ENCODE measurements at places on chromosomes 12 and 14. TPM values are rescaled to one million over a fixed set of nuclear protein-coding genes. Genes with fewer than 3 reads are reported as not detected.

TESPA1 gene
- 0.92 TPM for polyA plus RNA-seq

PEX5 gene
- 40.0 TPM for polyA plus RNA-seq

ACIN1 gene
- polyA plus RNA-seq = 144 TPM

IFNG-AS1 gene
- polyA plus RNA-seq = 0.15 TPM

TGFB3 gene
- 104 TPM for polyA plus RNA-seq

CSRP2 gene
- 28.7 TPM for polyA plus RNA-seq

DNA sequence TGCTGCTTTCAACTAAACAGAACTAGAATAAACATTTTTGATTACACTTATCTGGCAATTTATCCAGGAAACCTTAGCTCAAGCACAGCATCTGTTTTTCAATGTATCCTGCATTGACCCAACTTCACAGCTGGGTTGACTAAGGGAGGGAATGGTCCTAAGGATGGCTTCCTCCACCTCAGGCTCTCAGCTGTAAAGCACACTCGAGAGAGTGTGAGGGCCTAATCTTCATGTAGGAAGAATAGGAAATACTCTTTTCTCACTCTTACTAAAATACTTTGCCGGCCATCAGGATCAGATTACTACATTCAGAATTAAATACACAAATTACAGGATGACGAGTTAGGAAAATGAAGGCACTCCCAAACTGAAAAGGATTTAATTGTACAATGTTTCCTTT lies 7.2 kb downstream of the SETD3 start:
- DNase-seq = no peak

- DNase-seq = no peak
Observed at GRCh38 chr12:97912943-97913342, 450.3 kb downstream of the RMST start.

- no peak for DNase-seq
Observed at GRCh38 chr12:127909041-127909440, 357.9 kb upstream of the TMEM132C start.

DNA sequence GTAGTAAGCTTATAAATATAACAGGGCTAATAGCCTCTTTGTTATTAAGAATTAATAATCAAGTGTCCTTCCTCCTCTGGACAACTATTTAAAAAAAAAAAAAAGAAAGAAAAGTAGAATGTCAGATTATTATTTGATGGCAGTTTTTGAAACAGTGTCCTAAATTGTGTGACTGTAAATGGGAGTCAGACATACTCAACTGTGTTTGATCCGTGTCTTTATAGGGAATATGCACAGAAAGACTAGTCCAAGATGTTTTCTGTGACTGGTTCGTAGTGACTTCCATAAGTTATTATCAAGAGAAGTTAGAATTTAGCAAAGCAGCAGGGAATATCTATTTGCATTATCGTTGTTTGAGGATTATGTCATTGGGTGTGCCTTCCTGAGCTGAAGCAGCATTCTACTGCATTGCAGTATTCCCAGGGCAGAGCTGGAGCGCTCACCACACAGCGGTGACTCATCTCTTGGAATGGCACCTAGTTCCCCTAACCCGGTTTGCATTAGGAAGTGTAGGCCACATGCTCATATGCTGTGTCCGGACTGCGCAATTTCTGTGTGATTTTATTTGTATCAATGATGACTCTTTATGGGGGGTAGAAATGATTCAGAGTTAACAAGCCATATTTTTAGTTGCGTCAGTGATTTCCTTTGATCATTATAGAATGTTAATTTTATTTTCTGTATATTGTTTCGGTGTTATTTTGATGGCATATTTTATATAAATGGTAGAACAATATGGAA lies 7.9 kb downstream of the DYNC1H1 start:
- DNase-seq = peak; percentile 80

- no peak for DNase-seq
Observed at GRCh38 chr12:112979041-112979680, 842 bp downstream of the OAS2 start.

DNA sequence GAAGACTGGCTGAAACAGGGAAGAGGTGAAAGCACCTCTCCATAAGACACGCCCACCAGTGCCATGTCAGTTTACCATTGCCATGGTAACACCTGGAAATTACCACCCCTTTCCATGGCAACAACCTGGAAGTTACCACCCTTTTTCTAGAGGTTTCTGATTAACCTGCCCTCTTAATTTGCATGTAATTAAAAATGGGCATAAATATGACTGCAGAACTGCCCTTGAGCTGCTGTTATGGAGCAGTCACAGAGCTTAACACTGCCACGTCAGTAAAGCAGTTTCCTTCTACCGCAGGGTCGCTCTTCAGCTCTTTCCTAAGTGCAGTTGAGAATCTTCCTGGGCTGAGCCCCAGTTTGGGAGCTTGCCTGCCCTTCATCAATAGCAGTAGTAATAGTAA lies 55.2 kb downstream of the RASSF3 start:
- DNase-seq = no peak

GRCh38 chr12:1994429-1995143 lies 9.7 kb downstream of the DCP1B start:
- DNase-seq = no peak

DNA sequence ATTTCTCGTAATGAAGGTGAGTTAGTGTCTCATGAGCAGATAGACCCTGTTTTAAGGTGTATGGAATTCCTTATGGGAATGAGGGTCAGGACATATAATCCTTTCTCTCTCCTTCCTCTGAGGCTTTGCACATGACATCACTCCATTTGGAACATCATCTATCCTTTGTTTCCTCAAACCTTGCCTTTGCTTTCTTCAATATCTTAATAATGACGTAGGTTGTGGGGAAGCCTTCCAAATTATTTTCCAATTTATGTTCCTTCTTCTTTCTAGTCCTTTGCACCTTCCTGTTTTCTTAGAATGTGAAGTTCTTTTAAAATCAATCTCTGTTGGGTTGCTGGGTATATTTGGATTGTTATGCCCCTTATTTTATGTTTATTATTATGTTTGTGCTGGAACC lies 502.9 kb upstream of the STXBP6 start:
- no peak for DNase-seq

- no peak for DNase-seq
Observed at GRCh38 chr14:22226381-22226780, 362.6 kb downstream of the DAD1 start.

DNA sequence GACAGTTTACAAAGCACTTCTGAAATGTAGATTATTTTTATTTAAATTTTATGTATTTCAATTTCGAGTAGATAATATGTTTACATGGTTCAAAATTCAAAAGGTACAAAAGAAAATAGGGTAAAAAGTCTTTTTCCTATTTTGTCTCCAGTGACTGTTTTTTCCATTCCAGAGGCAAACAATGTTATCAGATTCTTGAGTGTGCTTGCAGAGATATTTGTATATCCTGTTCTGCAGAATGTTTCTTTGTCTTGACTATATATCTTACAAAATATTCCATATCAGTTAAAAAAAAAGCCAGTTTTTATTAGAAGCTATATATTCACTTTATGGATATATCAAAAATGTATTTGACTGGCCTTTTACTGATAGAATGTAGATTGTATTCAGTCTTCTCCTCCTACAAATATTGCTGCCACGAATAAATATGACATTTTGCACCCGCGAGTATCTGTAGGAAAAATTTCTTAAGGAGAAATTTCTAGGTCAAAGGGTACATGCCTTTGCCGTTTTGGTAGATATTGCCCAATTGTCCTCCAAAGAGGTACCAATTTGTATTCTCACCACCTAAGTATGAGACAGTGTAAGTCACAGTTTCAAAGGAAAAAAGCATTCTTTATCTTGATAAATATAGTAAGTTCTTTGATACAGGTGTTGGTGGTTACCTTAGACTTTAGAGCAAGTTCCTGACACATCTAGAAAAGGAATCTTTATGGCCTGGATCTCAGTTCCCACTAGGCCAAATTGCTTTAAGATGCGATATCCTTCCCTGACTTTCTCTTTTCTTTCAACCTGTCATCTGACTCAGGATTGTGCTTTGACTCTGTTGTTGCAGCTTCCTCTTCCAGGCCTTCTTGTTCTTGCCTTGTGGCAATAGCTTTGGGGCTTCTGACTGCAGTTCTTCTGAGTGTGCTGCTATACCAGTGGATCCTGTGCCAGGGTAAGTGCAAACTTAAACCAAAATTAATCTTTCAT lies 2.3 kb downstream of the KLRG1 start:
- DNase-seq = no peak

DNA sequence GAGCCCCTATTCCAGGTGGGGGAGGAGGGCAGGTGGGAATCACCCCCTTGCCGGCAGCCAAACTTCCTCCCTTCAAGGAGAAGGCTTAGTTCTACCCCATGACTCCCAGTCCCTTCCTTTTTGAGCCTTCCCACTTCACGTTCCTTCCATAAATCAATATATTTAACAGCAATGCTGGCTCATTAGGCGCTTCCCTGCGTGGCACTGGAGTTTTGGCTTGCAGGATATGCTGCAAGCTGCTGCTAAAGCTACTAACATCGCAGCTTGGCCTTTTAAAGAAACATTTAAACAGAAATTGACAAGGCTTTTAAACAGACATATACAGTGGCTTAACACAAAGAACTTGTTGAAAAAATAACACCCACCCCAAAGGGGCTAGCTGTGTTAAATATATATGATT lies 308.0 kb upstream of the FKBP4 start:
- DNase-seq = no peak

DNA sequence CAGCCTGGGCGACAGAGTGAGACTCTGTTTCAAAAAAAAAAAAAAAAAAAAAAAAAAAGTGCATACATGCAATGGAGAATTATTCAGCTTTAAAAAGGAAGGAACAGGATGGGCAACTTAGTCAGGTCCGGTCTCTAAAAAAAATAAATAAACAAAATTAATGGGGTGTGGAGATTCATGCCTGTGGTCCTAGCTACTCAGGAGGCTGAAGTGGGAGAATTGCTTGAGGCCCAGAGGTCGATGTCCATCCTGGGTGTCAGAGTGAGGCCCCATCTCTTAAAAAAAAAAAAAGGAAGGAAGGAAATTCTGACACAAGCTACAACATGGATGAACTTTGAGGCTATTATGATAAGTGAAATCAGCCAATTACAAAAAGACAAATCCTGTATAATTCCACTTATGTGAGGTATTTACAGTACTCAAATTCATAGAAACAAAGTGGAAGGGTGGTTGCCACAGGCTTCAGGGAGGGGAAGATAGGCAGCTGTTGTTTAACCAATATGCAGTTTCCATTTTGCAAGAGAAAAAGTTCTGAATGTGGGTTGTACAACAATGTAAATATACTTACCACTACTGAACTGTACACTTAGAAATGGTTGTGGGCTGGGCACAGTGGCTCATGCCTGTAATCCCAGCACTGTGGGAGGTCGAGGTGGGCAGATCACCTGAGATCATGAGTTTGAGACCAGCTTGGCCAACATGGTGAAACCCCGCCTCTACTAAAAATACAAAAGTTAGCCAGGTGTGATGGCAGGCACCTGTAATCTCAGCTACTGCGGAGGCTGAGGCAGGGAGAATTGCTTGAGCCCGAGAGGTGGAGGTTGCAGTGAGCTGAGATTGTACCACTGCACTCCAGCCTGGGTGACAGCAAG lies 12.3 kb upstream of the APOF start:
- DNase-seq = no peak

DNA sequence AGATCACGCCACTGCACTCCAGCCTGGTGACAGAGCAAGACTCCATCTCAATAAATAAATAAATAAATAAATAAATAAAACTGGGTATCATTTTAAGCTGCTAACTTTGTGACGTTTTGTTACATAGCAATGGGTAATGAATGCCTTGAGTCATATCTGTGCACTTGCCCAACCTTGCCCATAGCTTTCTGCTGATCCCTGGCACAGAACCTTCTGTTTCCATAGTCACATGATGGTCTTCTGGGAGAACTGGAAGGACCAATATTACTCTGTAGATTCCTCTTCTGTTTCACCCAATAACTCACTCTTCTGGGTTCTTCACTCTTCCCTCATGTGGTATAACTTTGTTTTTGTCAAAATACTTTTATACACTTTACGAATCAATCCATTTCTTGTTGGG lies 140.8 kb downstream of the SCARB1 start:
- DNase-seq = no peak

- no peak for DNase-seq
Observed at GRCh38 chr12:6540181-6540877, 6.0 kb downstream of the GAPDH start.

DNA sequence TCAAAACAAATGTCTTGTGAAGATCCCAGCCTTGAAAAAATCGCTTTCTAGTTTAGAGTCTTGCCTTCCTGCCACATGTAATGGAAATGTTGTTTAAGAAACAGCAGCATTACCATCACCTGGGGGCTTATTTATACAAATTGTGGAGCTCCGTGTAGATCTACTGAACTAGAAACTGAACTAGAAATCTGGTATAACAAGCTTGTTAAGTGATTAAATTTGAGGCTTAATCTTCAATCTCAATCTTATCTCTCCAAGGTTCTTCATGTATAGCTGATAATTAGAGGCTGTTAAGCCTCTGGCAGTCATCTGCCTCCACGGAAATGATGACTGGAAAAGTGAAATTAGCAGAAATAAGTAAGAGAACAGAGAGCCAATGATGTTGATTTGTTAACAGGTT lies 92.0 kb upstream of the FGD4 start:
- DNase-seq = no peak

GRCh38 chr14:87529081-87529480 lies 463.9 kb downstream of the GALC start:
- DNase-seq = no peak

GRCh38 chr12:41011939-41012338 lies 176.2 kb upstream of the PDZRN4 start:
- no peak for DNase-seq

GRCh38 chr12:94172973-94173372 lies 24.6 kb downstream of the PLXNC1 start:
- DNase-seq = no peak

DNA sequence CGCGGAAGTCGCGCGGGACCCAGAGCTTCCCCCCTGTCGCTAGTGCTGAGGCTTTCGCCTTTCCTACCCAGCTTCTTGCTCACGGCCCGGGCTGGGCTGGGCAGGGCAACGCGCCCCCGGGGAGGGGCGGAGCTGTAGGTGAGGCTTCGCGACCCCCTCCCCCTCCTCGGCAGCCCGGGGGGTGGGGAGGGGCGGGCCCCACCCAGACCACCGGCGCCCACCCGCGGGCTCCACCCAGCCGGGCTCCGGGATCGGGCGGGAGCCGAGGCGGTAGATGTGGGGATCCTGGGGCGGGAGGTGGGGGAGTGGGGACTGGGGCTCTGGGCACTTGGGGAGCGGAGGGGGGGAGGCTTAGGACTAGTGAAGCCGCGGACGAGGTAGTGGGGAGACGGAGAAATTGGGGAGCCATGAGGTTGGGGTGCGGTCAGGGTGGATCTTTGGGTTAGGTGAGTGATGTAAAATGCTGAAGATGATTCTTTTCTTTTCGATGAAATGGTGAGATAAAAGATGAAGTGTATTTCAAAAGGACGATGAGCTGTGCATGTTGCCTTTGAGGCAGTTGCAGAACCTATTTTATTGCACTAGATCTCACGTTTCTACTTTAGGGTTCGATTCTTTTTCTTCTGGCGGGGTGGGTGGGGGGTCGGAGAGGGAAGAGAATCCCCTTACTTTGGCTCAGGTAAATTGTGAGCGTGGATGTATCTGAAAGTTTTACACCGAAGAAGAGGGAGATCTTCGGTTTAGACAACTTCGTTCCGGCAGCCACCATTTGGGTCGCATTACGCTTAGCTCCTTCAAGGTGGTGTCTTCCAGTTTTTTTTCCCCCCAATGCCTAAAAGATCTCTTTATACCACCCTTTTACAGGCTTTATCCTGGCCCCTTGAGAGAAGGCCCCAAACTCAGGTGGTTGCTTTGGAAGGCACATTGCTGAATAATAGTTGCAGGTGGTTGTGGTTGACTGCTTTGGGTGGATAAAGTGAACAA lies 619 bp downstream of the ERC1 start:
- DNase-seq = no peak

GRCh38 chr12:52043386-52044212 lies 7.6 kb upstream of the NR4A1 start:
- DNase-seq = no peak
